Fibroblast of mammary gland (primary cell): ENCODE measurements at places on chromosomes 11 and 22.
A peak's percentile ranks its signal among the peaks of the same experiment; 100 is the strongest.

DNA sequence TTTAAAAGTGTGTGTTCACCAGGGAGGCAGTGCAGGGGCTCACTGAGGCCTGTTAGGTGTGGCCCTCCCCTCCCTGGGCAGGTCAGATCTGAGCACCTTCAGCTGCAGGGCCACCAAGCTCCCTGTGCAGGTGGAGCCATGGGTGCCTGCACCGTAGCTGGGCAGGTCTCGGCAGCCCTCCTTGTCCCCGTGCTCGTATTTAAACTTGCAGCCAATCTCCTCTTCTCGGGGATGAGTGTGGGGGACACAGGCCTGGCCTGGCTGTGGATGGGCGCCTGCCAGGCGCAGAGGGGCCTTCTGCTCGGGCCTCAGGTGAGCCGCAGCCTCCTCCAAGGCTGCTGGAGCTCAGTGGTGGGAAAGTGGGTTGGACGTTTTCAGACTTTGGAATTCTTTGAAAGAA is 19.1 kb downstream of the PHRF1 start:
- no peak for DNase-seq

GRCh38 chr11:11909727-11910126 is 68.0 kb downstream of the USP47 start:
- peak; percentile 6 for DNase-seq

DNA sequence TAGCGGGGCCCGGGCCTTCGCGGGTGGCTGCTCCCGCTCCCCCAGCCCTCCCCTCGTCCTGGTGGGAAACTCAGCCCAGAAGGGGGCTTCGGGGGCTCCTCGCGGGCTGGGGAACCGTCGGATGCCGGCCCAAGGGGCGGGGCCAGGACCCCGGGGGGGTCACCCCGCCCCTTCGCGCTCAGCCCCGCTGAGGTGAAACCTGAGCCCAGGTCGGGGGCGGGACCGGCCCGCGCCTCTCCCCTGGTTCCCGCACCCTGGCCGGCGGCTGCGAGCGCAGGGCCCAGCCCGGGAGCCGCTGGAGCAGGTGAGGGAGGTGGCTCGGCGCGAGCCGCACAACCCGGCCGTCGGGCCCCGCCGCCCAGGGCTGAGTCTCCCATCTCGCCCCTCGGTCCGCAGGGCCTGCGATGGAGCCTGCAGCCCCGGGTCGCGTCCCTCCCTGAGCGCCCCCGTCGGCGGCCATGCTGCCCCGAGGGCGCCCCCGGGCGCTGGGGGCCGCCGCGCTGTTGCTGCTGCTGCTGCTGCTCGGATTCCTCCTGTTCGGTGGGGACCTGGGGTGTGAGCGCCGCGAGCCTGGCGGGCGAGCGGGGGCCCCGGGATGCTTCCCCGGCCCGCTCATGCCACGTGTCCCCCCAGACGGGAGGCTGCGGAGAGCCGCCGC is at the start of gene LARGE2:
Gene LARGE2, plus strand, starts transcription at position 232 of the 658 bp plus-strand sequence. Its CDS starts 227 bp downstream, at position 459.
- DNase-seq, result no peak

- DNase-seq, result no peak
Measured at GRCh38 chr22:23749841-23750301, 1.0 kb downstream of the ZNF70 start.

DNA sequence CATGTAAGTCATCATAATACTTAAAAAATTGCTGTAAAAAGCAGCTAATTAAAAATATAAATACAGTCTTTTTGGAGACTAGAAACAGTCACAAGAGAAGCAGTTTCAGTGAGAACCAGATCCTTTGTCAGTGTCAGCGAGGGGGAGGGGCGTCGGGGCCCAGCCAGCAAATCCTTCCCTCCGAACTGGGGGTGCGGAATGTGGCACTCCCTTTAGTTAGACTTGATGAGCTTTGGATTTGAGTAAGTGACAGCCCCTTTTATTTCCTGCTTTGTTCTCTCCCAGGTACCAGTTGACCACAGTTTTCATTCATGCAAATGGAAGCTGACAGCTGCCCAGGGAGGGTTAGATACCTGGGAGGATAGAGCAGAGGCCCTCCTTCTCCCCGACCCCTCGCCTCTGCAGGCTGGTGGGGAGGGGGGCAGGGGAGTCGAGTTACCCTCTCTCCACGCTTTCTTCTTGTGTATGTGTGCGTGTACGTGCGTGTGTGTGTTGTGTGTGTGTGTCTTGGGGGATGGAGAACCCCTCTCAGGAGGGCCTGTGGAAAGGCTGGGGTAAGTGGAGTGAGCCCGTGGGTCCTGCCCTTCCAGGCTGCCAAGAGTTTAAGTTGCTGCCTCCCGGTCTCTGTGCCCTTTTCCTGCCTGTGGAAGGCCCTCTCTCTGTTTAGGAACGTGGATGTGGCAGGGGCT is 38.3 kb downstream of the PTPRJ start:
- no peak for DNase-seq

- DNase-seq, result peak; percentile 52
Measured at GRCh38 chr11:102666331-102666957, 39.1 kb downstream of the MMP27 start.

DNA sequence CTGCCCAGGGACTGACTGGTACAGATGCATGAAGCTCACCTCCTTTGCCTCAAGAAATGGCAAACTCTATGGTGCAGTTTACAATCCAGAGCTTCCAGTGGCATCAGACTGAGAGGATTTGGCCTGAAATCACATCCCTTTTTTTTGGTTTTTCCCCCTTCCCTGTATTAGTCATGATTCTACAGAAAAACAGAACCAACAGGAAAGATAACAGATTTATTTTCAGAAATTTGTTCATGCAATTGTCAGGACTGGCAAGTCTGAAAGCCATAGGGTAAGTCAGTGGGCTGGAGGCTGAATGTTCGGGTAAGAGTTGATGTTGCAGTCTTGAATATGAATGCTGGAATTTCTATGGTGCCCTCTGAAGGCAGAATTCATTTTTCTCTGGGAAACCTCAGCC is 12.0 kb upstream of the ZDHHC13 start:
- no peak for DNase-seq

DNA sequence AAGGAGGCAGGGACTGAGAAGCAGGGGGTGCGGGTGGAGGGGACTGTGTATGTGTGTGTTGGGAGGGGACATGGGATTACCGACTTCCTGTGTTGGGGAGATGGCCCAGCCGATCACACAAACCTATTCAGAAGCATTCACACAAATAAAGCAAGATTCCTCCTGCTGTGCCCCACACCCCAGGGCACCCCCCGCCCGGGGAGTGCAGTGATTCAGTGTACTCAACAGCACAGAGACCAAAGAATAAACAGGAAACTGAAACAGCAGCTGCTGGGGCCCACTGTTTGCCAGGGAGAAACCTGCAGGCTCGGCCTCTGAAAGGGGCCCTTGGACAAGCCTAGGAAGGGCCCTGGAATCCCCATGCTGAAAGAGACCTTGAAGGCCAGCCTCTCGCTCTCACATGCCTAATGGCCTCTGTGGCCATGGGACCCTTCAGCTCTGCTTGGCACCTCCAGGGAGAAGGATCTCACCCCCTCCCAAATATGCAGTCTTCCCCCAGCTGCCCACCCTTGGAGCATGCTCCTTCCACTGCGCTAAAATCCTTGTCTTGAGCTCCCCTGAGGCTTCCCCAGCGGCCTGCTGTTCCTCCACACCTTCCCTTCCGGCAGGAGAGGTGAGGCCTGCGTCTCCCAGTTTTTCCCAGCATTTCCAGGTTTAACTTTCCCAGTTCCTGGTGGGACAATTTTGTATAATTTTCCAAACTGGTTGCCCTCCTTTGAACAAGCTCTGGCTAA is 72.9 kb downstream of the CSNK2A3 start:
- DNase-seq, result no peak

DNA sequence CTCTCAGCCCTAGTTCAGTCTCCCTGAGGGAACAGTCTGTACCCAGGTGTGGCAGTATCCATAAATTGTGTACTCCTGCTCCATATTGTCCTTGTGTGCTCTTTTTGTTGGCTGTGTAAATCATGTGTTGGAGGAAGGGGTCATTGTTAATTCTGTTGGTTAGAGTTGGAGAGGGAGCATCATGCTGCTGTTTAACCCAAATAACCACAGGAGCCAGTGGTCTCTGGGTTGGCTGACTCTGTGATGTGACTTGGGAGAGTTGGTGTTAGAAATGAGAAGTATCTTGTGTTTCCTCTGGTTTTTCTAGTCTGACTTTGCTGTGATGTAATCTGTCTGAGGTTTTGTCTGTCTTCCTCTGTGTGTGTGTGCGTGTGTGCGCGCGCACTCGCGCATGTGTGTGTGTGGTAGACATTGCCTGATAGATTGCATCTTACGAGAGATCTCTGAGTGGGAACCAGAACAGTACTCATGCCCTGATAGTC is 30.5 kb downstream of the CTNND1 start:
- peak; percentile 50 for DNase-seq

DNA sequence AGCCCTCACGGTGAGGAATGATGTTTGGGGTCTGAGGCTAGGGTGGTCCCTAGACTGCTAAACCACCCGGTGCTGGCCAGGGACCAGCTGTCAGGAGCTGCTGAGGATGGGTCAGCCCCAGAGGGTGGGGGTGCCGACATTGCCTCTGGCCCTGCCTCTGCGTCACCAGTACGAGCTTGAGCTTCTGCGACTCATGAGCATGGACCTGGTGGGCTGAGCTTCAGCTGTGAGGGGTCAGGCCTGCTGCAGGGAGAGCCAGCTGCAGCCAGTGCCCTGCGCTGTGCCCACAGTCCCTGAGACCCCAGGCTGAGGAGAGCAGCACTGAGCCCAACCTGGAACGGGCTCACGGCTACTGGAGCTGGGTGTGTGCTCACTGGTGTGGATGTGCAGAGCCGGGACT is 7.0 kb downstream of the DERL3 start:
- DNase-seq, result no peak

GRCh38 chr11:43278193-43278956 is 33.4 kb upstream of the API5 start:
- DNase-seq, result peak; percentile 18

- DNase-seq, result peak; percentile 7
Measured at GRCh38 chr11:64580412-64580811, 10.6 kb upstream of the SLC22A12 start.

DNA sequence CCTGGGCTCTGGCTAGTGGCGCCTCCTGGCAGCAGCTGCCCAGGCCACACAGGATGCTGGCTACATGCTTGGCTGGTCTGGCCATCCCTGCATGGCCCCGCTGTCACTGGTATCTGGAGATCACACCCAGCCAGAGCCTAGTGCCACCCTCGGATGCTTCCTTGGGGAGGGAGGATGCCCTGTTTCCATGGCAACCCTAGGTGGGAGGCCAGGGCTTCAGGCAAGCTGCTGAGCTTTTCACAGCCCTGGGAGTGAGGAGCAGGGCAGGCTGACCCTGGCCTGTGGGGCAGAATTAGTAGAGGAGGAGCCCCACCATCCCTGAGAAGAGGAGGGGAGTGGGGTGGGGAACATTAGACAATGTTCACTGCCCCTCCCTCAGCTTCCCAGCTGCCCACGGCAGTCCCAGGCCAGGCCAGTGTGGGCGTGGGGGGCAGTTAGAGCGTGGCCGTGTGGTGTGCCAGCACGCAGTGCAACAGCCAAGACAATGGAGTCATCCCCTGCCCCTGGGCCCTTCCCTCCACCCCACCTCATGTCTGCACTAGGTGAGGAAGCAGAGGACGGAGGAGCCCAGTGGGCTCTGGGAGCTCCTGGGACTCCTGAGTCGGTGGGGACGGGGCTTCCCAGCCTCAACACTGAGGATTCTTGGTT is 50.4 kb downstream of the PARVB start:
- DNase-seq, result no peak

- DNase-seq, result no peak
Measured at GRCh38 chr11:87083029-87083428, 45.3 kb downstream of the TMEM135 start.

GRCh38 chr22:41848468-41848867 is 15.6 kb downstream of the SREBF2 start:
- DNase-seq, result peak; percentile 28

DNA sequence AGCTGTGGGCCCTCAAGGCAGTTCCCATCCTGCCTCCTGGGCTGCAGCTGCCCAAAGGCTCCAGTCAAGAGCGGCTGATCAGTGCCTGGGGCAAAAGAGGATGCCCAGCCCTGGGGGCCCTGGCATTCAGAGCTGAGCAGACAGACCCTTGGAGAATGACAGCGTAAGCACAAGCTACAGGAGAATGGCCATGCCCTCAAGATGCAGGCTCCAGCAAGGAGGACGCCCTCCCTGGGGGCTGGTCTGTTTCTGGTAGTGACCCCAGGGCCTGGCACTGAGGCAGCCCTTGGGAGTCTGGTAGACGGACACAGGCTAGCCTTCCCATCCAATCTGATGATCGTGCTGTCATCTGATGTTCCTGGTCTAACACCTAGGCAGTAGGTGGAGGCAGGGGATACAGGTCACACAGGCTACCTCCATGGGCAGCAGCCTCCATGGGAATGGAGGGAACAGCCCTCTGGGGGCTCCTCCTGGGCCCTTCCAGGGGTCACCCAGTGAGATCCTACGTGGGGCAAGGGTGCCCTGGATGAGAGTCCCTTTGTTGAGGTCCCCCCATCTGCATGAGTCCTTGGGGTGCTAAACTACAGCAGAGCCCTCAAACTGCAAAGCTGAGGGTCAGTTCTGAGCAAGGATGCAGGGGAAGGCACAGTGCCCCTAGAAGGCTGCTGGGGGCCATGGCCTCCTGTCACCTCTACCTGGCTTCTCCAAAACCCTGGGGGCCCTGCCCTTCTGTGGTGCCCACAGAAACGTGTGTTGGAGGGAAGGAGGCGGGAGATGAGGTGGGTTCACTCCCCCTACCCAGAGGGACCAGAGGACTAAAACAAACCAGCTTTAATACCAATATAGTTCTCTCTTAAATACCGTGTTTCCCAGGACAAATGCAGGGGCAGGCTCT is 10.2 kb upstream of the SF1 start:
- DNase-seq, result no peak

- DNase-seq, result no peak
Measured at GRCh38 chr22:29870574-29870973, 12.4 kb upstream of the MTMR3 start.

- no peak for DNase-seq
Measured at GRCh38 chr22:26903030-26903856, 245.9 kb downstream of the MIAT start.

DNA sequence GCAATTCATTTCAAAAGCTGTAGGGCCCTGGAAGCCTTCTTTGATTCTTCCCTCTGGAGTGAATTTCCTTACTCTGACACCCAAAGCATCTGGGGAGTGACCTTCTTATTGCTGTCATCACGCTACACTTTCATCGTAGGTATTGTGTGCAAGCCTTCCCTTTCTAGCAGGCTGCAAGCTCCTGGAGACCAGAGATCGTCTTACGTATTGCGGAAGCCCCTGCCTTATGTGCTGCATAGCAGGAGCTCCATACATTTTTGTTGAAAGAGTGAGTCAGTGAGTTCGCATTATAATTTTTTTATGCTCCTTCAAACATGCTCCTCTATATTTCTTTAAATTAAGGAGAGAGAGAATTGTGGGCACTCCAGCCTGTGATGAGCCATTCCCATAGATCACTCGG is 21.2 kb upstream of the TMEM218 start:
- DNase-seq, result no peak

- no peak for DNase-seq
Measured at GRCh38 chr11:61077936-61078335, 24.4 kb upstream of the CD5 start.
